Uterus (tissue), 4 donors: ENCODE measurements at places on chromosomes 12 and 14.

DNA sequence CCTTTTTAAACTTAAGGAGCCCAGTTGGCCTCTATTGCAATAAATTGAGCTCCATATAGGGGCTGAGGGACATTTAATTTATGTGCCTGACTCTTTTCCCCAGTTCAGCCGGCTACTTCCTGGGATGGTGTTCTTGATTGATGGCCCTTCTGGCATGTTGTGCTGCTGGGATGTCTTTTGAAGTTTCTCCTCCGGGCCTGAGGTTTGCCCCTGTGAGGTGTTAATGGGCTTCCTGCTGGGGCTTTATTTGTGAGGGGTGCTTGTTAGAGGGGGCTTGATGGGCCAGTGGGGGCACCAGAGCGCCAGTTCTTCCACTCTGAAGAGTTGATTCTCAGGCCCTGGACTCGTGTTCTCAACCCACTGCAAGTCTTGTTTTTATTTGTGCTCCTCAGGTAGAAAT, 69.6 kb downstream of the CHST11 start:
- no peak for DNase-seq

GRCh38 chr14:94532447-94532846, 23.2 kb upstream of the SERPINA12 start:
- no peak for DNase-seq

DNA sequence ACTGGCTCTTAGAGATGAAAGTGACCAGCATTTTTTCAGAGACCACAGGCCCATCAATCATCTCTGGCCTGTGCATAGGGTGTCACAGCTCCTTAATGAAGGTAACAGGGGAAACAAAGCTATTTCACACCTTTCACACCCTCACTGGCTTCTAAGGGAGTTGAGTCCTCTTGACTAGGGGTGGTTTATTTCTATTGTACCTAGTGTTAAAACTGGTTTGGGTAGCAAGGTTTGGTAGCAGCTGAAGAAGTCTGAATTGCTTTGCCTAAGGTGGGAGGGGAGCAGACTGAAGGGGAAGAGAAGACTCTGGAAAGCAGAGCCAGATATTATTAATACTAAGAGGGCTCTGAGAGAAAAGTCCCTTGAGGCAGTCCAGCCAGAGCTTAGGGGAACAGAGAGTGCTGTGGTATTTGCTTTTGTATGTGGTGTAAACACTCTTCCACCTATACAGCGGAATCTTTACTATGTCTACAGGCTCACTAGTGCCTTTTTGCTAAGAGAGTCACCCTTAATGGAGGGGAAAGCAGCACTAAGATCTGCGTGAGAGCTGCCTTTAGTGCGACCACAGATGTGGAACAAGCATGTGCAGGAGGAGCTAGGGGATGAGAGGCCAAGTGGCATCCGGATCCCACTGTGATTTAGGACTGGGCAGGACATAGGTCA, 95.8 kb downstream of the STXBP6 start:
- no peak for DNase-seq

DNA sequence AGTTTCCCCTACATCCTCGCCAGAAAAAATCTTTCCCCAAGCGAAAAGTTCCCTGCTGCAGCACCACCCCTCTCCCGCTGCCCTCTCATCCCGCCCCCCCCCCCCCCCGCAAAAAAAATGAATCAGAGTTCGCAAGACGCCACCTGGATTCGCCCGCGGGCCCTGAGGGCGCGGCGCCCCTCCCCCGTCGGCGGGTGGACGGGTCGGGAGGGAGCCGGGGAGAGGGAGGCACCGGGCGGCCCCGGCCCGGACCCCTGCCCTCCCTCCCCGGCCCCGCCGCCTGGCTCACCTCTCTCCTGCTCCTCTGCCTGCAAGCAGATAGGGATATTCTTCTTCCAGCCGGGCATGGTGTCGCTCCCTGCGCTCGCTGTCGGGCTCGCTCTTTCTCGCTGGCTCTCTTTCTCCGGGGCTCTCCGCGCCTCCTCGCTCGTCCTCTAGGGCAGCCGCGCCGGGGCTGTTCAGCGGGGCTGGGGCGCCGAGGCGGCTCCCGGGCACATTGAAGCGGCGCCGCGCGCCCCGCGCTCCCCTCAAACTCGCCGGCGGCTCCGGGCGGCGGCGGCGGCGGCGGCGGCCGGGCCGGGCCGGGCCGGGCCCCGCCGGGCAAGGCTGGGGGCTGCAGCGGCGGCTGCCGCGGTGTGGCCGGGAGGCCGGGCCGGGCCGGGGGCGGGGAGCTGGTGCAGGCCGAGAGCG, 200.3 kb upstream of the CAND1 start:
- peak; percentile 38 for DNase-seq

DNA sequence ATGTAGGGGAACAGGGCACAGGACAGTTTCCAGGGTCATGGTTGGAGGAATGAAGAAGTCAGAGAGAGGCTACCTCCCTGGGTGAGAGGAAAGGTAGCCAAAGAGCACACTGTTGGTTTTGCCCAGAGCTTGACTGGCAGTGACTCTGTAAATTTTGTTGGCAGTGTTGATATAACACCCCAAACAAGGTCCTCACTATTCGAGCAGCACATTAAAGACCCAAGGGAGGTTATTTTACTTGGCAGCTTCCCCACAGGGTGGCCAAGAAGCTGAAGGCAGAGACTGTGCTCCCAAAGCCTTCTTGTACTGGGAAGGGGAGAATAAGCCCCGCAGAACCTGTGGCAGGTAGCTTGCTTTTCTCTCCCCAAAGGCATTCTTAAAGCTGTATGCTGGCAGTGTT, 40.6 kb downstream of the WSCD2 start:
- DNase-seq: no peak

- no peak for DNase-seq
Measured at GRCh38 chr14:76580967-76581366, 180.3 kb upstream of the VASH1 start.

- DNase-seq: no peak
Measured at GRCh38 chr14:66234411-66234810, 251.8 kb upstream of the CCDC196 start.

DNA sequence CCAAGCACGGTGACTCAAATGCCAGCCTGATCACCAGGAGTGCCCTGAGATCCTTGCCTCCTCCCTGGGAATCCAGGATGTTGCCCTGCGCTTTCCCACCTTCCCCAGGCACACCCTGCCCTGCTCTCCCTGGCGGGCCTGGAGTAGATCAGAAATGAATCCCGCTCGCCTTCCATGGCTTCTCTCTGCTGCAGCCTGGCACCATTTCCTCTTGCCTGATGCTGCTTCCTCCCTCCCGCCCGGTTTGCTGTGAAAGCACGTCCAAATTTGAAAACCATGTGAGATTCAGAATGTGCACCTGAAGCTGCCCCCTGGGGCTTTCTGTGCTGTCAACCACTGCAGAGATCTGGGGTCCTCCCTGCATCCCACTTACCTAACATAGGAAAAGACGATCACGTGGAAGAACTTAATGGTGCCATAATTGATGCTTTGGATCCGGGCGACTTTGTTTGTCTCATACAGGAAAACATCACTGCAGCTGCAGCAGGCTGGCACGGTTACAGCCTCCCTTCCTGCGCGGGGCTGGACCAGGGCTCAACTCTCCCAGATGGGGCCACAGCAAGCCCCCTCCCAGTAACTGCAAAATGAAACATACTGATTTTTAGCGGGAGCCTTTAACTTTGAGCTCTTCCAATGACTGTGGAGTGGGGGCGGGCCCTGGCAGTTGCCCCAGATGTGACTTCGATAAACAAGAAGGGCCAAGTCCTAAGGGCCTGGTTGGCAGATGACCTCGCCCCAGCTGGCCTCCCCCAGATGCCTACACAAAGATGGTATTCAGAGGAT, 24.9 kb upstream of the C12orf76 start:
- peak; percentile 25 for DNase-seq

DNA sequence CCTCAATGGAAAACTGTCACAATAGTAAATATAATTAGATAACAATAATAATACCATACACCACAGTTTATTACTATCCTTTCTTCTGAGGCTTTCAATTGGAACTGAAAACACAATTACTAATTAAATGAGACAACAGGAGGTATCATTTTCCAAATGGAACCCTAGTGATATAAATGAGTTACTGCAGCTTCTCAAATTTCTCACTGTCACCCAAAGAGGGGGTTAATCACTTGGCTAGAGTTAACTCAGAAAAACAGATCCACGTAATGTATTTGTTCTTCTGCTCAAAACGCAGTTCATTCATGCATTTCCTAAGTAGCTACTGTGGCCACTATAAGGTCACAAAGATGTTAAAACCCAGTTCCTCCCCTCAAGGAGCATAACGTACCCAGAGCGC, 120.9 kb upstream of the FOXN3 start:
- DNase-seq: no peak

- DNase-seq: no peak
Measured at GRCh38 chr14:52413729-52414408, 99.8 kb downstream of the PTGER2 start.

DNA sequence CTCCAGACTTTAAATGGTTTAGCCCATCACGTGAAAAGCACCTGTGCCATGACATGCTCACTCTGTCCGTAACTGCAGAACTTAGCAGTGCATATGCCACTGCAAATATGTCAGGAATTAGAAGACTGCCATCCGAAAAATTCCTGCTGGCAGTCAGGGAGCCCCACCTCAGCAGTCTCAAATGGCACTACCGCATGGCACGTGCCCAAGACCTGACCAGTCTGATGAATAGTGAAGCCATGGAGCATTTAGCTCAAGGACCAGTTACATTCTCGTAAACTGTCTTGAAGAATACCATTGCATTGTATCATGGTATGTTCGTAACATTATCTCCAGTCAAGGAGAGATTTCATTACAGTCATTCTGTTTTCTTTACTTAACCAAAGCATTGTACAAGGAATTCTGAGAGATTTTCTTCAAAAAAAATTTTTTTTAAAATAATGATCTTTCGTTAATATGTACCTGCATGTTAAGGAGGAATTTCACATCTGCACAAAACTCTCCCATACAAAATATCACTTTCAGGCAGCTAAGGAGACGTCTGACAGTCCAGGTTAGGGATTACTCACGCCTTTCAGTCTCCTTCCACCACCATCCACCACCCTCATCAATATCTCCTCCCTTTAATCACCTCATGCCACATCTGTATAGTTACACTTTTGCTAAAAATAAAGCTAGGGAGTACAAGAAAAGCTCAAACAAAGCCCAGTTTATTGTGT, 138.5 kb downstream of the ANO2 start:
- no peak for DNase-seq

DNA sequence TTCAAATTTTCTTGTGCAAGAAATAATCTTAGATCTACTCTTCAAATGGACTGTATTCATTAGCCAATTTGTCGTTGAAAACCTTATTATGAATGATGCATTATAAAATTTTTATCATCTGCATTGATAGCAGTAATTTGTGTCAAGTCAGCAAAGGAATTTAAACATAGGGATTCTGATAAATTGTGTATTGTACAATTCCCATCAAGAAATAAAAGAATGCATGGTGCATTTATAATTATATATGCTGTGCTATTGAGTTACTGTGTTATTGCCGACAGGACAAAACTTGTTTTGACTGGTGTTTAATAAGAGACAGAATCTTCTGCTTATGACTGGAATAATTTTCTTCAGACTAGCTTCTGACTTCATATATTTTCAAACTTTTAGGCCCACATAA, 3.1 kb upstream of the BCDIN3D start:
- DNase-seq: no peak

DNA sequence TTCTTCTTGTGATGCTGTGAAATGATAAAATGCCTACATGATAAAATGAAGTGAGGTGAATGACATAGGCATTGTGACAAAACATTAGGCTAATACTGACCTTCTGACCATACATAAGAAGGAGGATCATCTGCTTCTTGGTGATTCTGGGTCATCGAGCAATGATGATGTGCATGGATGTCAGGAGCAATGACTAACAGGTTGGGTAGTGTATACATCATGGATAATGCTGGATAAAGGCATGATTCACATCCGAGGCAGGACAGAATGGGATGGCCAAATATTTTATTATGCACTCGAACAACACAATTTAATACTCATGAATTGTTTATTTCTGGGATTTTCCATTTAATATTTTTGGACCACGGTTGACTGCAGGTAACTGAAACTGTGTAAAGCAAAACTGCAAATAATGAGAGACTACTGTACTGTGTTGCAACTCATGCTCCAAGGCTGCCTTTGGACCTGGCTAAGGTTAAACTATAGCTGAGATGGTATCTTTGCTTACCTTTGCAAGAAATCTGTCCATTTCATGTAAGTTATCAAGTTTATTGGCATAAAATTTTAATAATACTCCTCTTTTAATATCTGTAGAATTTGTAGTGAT, 7.6 kb upstream of the SLC25A21 start:
- no peak for DNase-seq

DNA sequence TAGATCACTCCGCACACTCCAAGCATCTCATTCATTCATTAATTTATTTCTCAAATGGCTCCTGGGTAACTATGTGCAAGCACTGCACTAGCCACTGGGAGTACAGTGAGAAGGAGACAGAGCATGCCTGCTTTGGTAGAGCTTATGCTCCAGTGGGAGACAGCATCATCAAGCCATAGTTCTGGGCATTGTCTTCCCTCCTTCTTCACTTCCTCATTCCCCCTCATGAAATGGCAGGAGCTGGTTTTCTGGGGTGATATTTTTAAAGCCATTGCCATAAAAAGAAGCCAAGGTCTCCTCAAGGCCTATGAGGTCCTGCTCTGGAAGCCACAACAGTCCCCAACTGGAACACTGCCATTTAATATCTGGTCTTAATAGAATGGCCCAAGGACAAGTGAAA, 20.2 kb upstream of the RIC8B start:
- DNase-seq: no peak

- no peak for DNase-seq
Measured at GRCh38 chr12:72368298-72368697, 96.1 kb downstream of the TRHDE start.

DNA sequence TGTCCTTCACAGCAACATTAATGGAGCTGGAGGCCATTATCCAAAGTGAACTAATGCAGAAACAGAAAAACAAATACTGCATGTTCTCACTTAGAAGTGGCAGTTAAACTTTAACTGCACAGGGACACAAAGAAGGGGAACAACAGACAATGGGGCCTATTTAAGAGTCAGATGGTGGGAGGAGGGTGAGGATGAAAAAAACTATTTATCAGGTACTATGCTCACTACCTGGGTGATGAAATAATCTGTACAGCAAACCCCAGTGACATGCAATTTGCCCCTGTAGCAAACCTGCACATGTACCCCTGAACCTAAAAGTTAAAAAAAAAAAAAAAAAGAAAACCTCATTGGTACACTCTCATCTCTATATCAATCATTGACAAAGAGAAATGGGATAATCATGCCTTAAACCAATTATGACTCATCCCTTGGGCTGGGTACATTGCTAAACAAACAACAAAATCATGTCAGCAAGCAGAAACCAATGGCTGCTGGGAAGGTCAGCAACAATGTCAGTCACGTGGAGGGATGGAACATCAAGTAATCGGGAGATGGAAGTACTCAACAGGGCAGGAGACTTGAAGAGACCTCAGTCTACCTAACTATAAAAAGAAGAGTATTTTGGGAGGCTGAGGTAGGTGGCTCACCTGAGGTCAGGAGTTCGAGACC, 479.2 kb downstream of the RMST start:
- no peak for DNase-seq

- no peak for DNase-seq
Measured at GRCh38 chr12:128976120-128976738, 123.0 kb downstream of the GLT1D1 start.

- DNase-seq: no peak
Measured at GRCh38 chr14:26995301-26995700, 397.5 kb upstream of the NOVA1 start.
